Fibroblast of upper back skin (primary cell): ENCODE measurements at places on chromosomes 5 and 9.

- peak; percentile 97 for DNase-seq
Measured at GRCh38 chr9:127187231-127187956, 65.0 kb upstream of the ANGPTL2 start.

DNA sequence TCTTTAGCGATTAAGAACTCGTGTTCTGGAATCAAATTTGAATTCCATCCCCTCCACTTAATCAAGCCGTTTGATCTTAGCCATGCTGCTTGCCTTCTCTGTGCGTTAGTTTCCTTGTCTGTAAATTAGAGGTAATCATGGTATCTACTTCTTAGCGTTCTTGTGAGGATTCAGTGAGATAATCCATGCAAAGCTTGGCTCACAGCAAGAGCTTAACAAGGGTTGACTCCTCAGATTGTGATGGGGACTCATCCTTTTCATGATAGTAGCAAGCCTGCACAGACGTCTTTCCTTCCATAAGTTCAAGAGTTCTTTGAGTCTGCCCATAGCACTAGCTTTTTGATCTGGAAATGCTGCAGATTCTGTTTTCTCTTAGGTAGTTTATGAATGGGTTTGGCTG, 72.8 kb downstream of the TRIO start:
- no peak for DNase-seq

GRCh38 chr9:101514071-101514470, 19.6 kb upstream of the RNF20 start:
- peak; percentile 87 for DNase-seq

DNA sequence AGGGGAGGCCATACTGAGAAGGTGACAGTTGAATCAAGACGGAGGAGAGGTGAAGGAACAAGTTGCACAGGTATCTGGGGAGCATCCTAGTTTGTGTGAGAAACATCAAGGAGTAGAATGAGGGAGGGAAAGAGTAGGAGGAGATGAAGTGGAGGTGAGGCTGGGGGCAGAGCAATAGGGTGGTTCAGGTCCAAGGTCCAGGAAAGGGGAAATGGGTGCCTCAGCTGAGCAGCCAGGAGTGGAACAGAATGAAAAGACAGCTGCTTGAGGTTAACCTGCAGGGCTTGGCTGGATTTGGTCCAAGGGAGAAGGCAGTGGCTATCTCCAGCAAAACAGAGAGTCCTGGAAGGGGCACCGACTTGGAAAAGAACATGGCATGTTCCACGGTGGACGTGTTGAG, 5.3 kb downstream of the SLC1A1 start:
- no peak for DNase-seq

- DNase-seq: peak; percentile 55
Measured at GRCh38 chr5:54243483-54244080, 66.8 kb downstream of the ARL15 start.

- no peak for DNase-seq
Measured at GRCh38 chr5:114266374-114266773, 95.5 kb upstream of the KCNN2 start.

- DNase-seq: no peak
Measured at GRCh38 chr5:119032656-119033055, 38.2 kb upstream of the DMXL1 start.

GRCh38 chr9:99438596-99438995, 216.5 kb downstream of the SEC61B start:
- DNase-seq: no peak

- no peak for DNase-seq
Measured at GRCh38 chr5:76649140-76649539, 25.9 kb upstream of the F2RL2 start.

DNA sequence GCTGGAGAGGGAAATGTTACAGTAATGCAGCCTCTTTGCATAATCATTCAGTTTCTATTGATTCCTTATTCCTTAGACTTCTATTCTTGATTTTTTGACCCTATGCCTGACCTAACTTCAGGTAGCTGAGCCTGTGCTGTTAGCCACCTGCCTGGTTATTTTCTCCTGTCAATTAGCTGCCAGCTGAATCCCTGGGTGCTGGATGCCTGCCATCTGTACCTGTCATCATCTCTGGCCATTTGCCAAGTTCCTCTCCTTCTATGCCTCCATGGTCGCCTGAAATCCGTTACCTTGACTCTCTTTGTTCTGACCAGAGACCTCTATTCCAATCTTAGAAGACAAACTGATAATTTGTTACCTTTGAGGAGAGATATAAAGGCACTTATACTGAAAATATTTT, 178.3 kb downstream of the CAVIN4 start:
- no peak for DNase-seq

GRCh38 chr5:21573416-21574314, 1279.5 kb downstream of the CDH12 start:
- DNase-seq: no peak

DNA sequence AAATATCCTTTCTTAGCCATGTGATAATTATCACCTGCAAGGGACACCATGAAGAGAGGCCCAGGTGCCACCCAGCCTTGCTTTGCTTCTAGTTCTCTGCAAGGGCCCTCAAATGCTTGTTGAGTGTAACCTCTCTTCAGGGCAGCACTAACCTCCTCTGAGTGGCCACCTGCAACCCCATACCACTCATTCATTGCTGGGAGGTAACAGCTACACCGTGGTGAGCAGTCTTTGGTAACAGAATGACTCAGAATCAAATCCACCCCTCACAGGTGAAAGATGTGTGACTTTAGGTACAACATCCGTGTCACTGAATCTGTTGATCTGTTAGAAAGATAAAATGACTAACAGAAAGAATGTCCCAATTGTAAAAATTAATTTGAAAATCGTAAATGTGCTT, 365.1 kb upstream of the TRPC7 start:
- no peak for DNase-seq

- DNase-seq: no peak
Measured at GRCh38 chr5:154995679-154996078, 17.9 kb upstream of the KIF4B start.

DNA sequence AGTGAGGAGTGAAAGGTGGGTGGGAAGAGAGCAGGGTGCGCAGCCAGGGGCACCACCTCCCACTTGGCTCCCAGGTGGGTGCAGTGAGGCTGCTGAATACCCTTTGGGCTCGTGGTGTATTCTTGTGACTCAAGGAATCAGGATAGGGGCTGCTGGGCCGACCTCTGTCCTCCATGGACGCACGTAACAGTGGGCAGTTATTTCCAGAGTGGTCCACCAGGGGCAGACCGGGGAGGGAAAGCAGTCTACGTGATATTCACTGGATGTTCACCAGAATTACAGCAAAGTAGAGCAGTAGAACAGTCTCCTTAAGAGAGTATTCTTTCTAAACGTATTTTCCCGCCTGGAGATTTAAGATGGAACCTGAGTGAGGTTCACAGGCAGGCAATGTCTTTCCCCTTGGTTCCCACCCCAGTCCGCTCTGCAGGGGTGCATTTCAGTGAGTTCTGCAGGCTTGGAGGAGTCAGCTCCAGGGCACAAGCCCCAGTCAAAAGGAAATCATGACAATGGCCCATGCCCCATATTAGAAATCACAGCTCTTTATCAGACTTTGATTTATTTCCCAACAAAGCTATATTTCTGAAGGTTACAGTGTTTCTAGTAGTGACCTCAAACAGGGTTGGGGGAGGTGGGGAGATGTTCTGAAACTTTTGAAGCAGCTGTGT, 88.7 kb downstream of the SYK start:
- DNase-seq: no peak

DNA sequence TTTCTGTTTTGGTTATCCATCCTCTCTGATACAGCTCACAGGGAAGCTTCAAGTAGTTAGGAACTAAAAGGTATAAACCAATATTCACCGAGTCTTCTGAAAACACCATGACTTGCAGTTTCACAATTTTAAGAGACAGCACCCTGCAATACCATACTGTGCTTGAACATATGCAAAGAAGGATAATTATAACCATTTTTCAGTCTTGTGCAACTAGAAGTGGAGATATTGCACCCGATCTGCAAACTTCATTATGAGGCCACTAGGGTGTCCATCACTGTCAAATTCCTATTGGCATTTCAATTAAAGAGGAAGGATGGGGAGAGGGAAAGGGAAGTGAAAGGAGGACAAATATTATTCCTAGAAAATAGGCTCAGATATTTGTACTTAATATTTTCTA, 32.4 kb upstream of the CEP120 start:
- no peak for DNase-seq

DNA sequence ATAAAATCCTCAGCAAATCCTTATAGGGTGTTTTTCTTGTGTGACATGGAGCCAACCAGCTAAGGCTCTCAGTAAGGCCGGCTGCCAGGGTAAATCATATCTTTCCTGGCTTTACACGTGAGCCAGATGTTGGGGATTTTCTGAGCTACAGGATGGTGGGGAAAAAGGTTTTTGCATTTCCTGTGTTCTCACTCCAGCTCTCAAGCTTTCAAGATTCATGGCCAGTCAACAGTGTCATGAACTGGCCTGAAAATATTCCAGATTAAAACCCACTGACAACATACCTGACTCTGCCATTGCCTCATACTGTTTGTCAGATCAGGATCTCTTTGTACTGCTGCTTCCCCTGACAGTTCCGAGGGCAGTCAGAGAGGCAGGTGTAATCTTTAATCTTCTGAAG, 306.9 kb downstream of the GLIS3 start:
- peak; percentile 67 for DNase-seq

DNA sequence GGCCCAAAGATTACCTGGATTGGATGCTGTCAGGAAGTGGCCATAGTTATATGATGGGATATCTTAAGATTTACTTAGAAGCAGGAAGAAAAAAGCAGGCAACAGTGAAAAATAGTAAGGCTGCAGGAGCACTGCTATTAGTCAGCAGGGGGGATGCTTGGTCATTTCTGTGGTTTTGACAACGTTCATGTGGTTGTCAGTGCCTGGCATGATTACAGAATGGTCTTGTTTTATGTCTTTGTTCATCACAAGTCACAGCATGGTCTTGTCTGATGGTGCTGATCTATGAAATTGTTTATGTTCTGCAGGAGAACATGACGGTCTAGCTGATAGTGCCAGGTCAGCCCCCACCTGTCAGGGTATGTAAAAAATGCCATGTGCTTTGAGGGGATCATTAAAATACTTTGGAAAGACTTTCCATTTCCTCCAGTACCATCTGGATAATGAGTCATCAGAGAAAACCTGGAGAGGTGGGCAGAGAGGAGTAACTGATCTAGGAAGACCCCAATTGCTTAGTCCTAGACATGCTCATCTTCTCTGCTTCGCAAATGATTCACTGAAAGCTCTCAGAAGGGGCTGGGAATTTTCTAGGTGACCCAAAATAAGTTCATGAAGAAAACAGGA, 48.5 kb downstream of the PLGRKT start:
- DNase-seq: peak; percentile 94

DNA sequence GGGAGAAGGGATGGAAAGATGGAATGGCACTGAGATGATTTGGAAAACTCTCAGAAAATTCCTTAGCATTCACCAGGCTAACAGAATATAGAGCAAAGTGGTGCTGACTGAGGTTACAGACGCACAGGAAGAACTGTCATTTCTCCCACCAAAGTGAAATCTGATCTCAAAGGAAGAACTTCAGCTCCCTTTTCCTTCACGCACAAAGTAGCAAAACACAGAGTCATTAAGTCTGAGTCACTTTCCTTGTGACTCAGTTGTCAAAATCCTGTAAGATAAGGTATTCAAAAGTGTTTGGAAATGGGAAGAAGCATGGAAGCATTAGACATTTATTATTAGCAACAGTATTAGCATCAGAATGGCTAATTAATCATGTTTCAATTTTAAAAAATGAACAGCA, 11.7 kb downstream of the MPDZ start:
- DNase-seq: peak; percentile 85

DNA sequence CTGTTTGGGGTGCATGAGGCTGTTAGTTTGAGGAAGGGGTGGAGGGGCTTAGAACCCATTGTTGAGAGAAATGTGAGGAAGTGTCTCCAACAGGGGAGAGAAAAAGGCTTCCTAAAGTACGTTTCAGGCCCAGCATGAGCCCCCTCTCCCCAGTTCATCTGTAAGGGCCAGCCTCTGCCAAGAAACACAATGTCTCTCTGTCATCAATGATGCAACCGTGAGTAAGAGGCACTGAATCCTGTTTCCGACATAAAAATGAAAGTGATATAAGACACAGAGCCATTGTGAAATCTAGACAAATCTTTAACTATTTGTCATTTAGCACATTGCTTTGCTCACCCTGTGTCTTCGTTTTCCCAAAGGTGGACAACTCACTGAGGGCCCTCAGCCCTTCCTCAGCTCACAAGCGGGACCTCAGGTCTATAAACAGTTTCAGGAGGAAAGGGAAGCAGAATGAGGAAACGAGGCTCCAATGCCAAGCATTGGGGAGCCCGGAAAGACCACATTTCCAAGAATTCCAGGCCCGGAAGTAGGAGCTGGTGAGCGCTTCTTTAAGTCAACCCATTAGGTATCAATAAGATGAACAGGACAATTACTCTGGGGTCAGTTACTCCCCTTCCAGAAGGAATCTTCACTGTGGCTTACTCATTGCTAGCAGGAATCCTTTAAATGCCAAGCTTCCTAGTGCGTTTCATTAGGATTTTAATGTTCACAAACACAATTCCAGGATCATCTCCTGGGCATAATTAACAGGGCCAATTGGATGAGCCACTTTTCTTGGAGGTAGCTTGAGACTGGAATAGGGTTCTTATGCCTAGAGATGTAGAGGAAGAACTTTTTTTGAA, 59.0 kb upstream of the KLF4 start:
- DNase-seq: peak; percentile 98

DNA sequence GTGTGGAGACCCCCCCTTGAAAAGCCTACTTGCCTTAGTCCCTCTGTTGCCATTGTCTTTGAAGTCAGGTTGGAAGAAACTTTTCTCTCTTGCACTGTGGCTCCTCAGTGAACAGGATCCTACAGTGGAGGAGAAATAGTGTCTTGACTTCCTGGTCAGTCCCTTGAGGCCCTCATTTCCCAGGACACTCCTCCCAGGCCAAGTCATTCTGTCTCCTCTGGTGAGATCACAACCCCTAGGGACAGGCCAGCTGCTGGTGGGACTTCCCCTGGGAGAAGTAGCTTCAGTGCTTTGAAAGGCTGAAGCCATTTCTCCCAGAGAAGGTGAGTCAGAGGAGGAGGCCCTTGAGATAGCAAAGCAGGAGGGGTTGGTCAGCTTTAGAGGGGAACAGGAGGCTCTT, 10.1 kb upstream of the GRIA1 start:
- DNase-seq: no peak

GRCh38 chr9:107033966-107034365, 171.0 kb downstream of the ZNF462 start:
- no peak for DNase-seq

- DNase-seq: peak; percentile 95
Measured at GRCh38 chr5:65073250-65073661, 304.5 kb downstream of the CWC27 start.

DNA sequence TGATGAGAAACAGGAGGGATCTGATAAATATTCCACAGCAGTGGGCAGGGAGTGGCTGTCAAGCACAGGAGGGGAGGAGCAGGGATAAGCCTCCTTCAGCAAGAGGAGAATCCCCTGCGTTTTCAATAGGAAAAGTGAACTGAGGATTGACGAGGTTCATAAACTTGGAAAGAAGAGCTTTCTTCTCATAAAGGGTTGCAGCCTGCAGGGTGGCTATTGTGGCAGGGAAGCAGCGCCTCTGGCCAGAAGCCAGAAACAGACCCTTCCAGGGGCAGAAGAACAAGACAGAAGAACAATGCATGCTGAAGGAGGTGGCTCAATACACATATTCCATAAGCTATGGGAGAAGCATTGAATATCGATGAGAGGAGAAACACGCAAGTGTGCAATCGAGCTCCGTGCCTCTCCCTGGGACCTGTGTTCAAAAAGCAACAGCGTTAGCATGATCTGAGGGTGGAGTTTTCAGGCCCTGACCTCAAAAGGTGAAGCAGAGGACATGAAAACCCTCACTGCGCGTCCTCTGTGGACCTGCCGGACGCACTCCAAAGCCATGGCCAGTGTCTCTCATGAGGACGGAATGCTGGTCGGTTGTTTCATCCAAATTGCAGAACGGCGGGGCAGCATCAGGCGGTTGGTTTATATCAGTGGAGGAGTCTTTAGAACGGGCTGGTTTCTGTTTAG, 67.6 kb downstream of the ANKRD33B start:
- no peak for DNase-seq
